ENCODE measurements at places on chromosomes 4 and X.
A peak's percentile ranks its signal among the peaks of the same experiment; 100 is the strongest.

- DNase-seq, result no peak
These were observed 685 bp downstream of the COMMD8 start for GRCh38 chr4:47462799-47463234.

DNA sequence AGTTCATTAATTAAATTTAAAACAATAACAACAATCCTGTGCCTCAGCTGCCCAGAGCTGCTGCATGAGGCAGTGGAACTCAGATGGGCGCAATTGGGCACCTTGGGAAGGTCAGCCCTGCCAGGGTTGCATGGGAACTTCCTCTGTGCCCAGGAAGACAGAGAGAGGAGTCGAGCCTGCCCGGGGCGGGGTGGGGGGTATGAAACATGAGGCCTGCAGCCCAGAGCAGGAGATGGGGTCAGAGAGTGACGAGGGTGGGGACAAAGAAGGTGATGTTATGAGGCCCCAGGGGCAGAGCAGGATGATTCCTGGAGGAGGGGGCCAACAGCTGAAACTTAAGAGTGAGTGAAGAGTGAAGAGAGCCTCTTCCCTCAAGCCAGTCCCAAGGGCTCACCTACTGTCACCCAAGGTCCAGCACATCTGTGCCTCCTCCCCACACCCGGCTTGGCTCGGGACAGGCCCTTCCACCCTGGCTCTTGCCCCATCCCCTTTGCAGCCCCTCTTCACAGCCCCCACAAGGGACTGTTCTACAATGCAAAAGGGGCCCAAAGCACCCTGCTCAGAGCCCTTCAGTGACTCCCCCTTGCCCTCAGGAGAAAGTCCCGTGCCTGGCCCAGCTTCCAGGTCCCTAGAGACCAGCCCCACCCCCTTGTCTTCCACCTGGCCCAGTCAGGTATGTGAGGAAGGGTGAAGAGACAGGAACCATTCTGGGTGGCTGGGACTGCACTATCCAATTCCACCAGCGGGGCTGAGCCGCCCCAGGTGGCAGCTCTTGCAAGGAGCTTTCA is 31.4 kb downstream of the HMX1 start:
- DNase-seq, result no peak

GRCh38 chr4:1183985-1184773 is 11.8 kb upstream of the SPON2 start:
- DNase-seq, result no peak

GRCh38 chr4:83489711-83490326 is 4.9 kb upstream of the ABRAXAS1 start:
- no peak for DNase-seq

DNA sequence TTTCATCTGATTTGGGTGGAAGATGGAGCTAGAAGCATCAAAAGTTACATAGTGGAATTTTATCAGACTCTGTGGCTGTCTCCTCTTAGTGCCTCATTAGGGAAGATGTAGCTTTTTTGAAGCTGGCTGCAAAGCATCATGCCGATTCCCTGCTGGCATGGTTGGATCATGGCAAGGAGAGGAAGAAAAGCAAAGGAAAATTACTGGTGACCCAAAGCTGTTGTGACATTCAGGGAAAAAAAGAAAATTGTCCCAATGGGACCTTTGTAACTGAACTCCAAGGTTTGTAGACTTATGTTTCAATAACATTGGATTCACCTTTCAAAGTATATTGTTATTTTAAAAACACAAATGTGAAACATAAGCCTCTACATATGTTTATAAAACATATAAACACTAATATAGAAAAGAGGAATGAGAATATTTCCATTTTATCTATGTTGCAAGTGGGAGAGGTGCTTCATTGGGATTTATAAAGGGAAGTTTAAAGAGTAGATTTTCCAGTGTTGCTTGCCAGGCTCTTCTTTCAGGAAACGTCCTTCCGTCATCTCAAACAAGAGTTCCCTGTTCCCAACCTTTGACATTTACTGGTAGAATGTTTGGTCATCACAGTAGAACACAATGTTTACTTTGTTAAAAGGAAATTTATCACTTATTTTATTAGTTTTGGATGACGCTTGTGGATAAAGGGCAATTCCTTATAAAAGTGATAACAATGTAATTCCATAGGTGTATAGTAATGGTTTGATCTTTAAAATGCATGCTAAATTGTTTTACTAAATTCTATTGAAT is 190.1 kb upstream of the GPRIN3 start:
- DNase-seq, result no peak

GRCh38 chr4:34148322-34148908 is 2095.9 kb downstream of the ARAP2 start:
- no peak for DNase-seq

DNA sequence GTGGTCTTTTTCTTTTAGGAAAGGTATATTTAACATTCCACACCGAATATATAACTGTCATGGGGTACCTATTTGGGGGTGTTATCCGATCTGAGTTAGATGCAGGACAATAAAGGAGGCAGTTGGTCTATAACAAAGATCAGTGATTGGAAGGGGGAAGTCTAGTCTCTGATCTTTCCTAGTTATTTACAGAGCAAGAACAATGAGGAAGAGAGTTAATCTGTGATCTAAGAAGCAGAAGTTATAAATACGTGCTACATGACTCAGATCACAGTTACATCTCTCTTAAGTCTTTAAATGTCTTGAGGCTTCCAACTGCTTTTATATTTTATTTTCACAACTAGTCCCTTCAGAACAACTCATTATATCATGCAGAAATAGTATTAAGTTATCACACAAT is 33.2 kb upstream of the ARMCX4 start:
- DNase-seq, result no peak

DNA sequence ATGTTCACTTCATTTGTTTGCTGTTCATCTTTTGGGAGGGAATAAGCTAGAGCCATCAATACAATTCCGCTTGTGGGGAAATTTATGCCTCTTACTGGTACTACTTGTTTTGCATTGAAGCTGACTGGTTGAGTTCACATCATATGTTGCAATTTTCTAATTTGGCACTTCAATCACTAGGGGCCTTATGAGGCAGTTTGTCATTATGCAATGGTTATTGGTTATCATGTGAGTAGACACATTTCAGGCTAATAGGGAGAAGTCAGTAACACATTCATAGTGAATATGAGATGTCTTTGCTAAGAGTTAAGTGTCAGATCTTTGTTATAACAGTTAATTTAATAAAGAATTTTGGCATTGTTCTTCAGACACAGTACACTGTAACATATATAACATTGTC is 5.0 kb downstream of the RPL36A start:
- no peak for DNase-seq

GRCh38 chr4:75989846-75990528 is 758 bp downstream of the SDAD1 start:
- DNase-seq, result no peak

DNA sequence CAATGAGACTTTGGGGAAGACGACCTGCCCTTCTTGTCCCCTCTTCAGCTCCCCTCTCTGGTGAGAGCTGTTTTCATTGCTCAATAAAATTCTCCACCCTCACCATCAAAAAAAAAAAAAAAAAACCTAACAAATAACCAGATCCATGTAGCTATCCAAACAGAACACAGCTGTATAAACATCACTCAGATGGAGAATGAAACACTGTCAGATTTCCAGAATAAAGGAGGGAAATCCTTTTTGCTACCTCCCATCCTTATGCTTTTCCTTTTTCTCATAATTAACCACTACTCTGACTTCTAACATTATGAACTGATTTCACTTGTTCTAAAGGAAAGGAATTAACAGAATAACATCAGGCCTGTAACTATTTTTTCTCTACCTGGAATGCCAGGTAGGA is 155.6 kb downstream of the PPP4R3C start:
- no peak for DNase-seq

GRCh38 chrX:22740836-22741235 is 258.9 kb upstream of the DDX53 start:
- DNase-seq, result no peak

DNA sequence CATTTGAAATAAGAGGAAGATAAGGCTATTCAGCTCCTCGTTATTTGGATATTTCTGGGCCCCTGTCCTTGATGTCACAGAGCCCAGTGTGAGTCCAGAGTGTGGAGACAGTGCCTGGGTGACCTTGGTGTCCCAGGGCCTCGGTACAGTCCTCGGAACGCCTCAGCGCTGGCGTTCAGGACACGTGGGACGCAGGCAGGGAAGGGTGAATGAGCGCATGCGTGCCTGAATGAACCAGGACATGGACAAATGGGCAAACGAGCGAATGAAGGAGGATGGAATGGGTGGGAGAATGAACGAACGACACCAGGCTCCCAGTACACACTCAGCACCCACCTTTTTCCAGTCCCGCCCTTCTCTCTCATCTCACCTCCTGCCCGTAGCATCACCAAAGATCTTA is 44.2 kb downstream of the EVC start:
- DNase-seq, result no peak

GRCh38 chrX:9765072-9765736 is 443 bp downstream of the GPR143 start:
- DNase-seq, result no peak

DNA sequence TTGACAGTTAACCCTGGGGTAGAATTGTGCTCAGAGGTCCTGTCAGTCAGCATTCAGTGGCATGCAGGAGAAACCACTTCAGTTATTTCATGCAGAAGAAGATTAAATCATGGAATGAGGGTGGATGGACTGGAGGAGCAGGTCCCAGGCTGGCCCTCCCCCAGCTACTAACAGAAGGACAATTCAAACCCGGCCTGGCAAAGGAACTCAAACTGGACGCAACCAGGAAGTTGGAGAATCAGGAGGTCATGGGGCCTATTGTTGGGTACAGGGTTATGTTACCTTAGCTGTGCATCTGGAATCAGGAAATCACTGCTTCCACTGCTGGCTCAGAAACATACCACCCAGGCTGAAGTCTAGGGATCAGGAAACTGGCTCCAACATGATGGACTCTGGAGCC is 121.4 kb downstream of the GPAT3 start:
- DNase-seq, result peak; percentile 96

DNA sequence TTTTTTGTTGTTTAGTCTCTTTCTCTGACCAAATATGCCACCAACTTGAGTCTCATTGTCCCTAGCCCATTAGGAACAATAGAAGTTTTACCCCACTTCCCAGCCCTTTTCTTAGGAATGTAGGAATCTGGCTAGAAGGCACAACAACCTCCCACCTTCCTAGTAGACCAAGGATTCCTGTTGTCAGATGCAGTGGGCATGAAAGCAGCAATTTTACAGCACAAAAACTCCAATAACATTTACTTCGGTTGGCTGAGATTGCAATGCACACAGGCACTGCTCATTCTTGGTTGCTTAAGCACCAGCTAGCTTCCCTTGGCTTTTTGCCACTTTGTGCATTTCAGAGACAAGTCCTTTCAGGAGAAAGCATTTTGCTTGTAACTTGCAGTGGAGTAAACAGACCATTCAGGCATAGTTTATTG is 312.8 kb downstream of the TENM3 start:
- peak; percentile 57 for DNase-seq

DNA sequence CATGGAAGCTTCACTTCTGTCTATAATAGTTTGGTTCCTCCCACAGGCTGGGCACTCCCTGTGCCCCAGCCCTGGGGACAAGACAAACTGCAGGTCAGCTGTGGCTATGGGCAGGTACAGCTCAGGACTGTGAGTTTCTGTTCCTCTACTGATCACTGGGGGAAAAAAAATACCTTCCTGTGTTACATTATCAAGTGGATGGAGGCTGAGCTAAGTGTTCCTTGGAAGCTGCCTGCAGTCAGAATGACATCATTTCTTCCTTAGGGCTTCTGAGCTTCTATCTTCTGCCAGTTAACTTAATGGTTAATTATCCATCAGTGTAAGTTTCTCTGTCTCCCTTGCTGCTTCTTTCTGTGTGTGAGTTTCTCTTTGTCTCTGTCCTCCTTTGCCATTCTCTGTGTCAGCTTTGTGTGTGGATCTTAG is 4.6 kb downstream of the RAB33A start:
- DNase-seq, result no peak

DNA sequence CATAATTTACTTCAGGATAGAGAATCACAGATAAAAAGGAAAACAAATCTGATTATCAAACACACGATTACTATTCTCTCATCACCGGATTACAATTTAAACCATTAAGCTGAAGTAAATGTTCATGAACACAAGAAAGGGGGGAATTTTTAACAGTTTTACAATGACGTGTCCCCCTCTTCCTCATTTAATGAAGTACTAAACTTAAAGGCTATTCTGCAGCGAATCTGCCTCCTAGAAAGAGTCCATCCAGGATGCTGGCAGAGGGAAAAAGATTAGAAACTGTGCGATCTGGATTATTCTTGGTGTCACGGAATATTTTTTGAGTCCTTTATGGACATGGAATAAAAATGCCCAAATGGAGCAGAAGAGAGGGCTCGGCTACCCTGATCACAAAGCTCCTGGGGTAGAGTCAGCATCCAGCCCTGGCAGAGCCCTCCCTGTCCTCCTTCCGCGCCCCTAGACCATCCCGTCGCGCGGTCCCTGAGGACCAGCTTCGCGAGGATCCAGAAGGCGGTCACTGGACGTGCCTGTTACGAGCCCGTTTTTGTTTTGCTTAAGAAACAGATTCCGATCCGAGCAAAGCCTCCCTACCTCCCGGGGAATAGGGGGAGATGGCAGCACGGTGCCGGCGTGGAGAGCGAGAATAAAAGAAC is 1.2 kb downstream of the ELF2 start:
- no peak for DNase-seq

GRCh38 chrX:115547448-115547847 is 13.5 kb upstream of the PLS3 start:
- DNase-seq, result peak; percentile 1

GRCh38 chrX:70436343-70436742 is 8.3 kb upstream of the DLG3 start:
- DNase-seq, result no peak

DNA sequence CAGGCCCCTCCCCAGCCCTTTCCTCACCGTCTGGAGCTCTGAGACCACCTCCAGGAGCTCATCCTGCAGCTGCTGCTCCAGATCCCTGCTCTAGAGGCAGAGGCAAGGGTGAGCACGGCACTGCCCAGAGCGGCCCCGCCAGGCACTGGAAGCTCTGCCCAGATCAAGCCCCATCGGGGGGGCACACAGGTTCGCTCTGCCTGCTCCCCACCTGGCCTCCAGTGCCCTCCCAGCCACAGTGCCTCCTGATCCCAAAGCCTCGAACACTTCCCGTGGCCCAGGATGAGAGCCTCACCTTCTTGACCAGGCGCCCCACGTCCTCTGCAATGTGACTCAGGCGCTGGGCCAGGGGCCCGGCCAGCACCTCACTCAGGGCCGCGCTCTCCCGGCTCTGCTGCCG is 5.0 kb downstream of the ARHGAP4 start:
- DNase-seq, result no peak

DNA sequence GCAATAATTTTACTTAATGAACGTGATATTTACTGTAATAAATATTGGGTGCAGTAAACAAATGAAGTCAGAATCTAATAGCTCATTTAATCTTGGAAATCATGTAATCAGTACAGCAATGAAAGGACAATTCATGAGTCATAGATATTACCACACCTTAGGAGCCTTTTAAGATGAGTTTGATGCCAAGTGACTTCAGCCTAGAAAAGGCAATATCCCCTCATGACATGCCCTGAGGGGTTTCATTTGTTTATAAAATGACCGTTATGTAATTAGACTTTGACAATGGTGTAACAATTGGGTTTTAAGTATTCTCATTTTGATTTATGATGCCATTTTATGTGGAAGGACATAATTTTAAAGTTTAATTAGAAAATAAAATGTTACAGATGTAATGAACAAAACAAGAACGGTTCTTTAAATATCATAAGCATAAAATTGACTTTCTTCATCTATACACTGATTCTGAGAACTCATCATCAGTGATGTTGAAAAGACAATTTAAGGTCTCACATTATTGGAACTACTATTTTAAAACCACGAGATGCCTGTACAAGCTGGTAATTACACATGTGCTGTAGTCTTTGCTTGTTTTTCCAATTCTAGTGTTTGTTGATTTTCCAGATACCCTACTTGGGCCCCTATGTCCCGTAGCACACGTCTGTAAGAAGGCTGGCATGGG is 5.0 kb downstream of the FGF2 start:
- DNase-seq, result no peak
